ENCODE measurements at places on chromosomes 6 and 20. TPM values are rescaled to one million over a fixed set of nuclear protein-coding genes. Genes with fewer than 3 reads are reported as not detected.

Gene C6orf52
- total RNA-seq: 79.7 TPM

GRCh38 chr20:36018208-36018988, 50.0 kb downstream of the CNBD2 start:
- DNase-seq: no peak

DNA sequence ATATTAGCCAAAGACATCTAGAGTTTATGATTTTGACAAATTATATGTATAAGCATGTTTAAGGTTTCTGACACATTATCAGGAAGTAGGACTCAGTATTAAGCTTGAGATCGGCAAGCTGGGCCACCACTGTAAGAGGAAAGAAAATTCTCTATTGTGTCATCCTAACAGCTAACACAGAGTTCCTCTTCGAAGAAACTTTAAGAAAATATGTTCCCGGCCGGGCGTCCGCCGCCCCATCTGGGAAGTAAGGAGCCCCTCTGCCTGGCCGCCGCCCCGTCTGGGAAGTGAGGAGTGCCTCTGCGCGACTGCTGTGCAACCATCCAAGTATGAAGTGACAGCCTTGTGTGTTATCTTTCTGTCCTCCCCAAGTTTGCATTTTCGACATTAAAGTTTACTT, 23.0 kb downstream of the USP49 start:
- no peak for DNase-seq

DNA sequence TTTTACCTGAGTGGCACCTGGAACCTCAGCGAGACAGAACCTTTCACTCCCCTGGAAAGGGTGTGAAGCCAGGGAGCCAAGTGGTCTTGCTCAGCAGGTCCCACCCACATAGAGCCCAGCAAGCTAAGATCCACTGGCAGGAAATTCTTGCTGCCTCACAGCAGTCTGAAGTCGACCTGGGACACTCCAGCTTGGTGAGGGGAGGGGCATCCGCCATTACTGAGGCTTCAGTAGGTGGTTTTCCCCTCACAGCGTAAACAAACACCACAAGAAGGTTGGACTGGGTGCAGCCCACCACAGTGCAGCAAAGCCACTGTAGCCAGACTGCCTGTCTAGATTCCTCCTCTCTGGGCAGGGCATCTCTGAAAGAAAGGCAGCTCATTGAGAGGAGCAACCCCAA, 134.7 kb upstream of the RSPO3 start:
- DNase-seq: no peak
